Astrocyte of the spinal cord (primary cell): ENCODE measurements at places on chromosomes 16 and 17.

DNA sequence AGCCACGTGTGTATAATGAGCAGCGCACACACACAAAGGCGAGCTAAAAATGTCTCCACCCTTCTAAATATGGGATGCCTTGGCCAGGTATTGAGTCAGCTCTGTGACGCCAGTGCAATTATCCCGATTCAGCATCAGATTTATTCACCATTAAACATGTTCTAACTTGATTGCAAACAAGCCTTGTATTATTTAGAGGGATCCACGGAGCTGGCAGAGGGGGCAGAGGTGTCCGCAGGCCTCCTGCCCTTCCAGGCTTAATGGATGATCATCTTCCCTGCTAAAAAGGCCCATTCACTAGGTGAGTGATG is 591.7 kb downstream of the MAF start:
- DNase-seq, result no peak

GRCh38 chr16:54031107-54031760 is 255.4 kb downstream of the IRX3 start:
- DNase-seq, result no peak

GRCh38 chr16:23182679-23183542 is at the start of gene SCNN1G:
TSS of gene SCNN1G (plus strand) at chr16:23182745. CDS start at chr16:23186272, 3,527 bp downstream.
- DNase-seq, result no peak

DNA sequence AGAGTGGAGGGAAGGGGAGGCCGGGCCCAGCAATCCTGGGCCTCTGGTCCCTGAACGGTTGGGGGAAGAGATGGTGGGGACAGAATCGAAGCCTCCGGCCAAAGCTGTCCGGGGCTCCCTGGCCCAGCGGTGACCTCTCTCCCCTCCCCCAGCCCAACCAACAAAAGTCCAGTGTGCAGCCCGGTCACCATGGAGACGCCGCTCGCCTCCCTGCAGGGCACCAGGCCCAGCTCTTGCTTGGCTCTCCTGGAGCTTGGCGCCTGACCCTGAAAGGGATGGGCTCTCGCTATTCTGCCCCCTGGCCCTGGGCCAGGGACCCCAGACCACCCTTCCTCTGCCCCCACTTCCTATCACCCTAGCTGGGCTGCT is 1.3 kb downstream of the METRN start:
- DNase-seq, result peak; percentile 77

DNA sequence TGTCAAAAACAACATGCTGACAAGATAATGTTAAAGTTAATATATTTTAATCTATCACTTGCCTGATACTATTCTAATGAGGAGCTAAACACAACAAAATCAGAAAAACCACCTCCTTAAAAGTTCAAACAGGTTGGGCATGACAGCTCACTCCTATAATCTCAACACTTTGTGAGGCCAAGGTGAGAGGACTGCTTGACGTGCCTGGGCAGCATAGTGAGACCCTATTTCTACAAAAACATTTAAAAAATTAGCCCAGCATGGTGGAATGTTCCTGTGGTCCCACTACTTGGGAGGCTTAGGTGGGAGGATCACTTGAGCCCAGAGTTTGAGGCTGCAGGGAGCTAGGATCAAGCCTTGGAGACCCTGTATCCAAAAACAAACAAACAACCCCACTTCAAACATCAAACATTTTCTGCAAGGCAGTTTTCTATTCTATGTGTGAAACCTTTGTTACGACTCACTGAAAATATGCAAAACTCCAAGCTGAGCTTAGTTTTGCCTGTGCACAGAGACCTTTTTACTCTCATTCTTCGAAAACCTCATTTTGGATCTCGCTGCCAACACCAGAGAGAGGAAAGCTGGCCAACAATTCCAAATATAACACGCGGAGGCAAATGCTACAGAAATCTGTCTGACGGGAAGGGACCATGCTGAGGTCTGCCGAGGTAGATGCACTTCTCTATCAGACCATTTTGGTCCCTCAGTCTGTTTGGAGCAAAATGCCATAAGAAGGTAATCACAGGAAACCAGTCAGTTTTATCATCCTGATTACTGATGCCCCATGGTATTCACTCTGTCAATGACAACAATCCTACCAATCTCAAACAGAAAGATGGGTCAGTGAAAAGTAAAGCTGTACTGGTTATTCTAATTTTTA is 6.2 kb downstream of the PHF12 start:
- peak; percentile 63 for DNase-seq

- DNase-seq, result no peak
These were observed 317.1 kb downstream of the PHKB start for GRCh38 chr16:47778106-47778801.

DNA sequence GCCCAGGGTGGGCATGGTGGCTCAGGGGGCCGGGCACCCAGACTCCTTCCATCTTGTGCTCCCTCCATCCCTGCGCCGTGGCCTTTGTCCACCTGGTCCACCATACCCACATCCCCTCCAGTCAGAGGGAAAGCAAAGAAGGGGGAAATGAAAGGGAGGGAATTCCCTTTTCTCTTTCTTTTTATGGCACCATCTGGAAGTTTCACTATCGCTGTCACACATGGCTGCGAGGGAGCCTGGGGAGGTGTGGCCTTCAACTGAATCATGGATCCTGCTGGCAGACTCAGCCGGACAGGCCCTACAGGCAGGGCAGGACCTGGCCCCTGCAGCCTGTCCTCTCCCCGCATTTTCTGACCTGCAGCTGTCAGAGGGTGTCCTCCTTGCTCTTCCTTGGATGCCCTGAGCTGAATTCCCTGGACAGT is 6.2 kb downstream of the SLC12A3 start:
- peak; percentile 13 for DNase-seq

GRCh38 chr17:35906926-35907637 is 23.5 kb downstream of the RDM1 start:
- DNase-seq, result no peak

DNA sequence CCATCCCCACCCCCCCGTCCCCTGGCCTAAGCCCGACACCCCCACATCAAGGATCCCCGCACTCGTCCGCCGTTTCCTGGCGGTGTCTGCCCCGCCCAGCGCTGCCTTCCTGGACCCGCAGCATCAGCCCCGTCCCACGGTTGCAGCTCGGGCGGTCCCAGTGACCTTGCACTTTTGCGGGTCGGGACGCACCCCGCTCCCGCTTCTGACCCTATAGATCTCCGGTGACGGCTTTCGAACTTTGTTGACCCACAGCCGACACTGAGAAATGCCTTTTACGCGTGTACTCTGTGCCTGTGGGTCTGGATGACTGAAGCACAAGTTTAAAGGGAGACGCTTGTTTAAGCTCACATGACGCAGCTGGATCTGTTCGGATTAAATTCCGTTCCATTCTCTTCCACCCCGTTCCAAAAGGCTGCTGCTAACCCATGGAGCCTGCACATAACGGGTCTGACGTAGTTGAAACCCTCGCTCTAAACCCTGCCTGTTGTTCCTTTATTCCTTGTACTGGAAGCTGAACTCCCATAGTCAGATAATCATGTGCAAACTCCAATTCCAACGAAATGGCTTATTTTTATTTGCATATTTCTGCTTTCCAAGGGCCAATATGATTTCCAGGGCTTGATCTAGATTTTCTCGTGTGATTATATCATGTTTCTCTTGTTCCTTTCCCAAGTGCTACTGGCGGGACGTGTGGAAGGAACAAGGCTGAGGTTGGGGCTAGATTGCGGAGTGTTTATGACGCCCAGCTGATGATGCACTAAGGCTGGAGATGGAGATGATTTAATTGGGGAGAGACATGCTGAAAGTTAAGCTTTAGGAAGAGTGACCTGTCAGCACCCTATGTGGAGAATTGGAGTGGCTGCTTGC is 834 bp downstream of the FLYWCH1 start:
- peak; percentile 67 for DNase-seq

GRCh38 chr17:31475378-31476162 is 84.1 kb downstream of the RAB11FIP4 start:
- DNase-seq, result no peak

DNA sequence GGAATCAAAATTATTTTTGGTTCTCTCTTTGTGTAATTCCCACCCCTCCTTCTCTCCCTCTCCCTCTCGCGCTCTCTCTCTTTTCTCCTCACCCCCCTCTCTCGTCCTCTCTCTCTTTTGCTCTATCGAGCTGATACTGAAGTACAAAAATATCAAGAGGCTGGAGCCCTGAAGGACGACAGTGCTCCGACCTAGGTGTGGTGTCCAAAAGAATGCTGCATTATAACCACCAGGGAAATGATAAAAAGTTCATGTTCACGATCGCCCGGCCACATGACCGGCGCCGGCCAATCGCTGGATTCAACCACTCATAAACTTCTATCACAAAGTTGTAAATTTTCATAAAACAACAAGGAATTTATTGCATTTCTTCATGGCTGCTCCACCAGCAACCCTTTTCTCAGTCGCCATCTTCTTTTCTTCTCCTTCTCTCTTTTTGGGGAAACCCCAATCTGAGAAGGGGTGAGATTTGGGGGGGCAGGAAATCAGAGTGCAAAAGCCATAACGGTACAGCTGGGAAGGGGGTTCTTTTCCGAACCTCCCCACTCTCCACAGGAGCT is at the start of gene HOXB6:
Gene HOXB6 (minus strand): TSS at position 217 of the 560 bp plus-strand sequence. CDS start 6,836 bp downstream, outside the sequence.
- peak; percentile 91 for DNase-seq

- no peak for DNase-seq
These were observed 33.1 kb downstream of the ABR start for GRCh38 chr17:1146561-1147265.

DNA sequence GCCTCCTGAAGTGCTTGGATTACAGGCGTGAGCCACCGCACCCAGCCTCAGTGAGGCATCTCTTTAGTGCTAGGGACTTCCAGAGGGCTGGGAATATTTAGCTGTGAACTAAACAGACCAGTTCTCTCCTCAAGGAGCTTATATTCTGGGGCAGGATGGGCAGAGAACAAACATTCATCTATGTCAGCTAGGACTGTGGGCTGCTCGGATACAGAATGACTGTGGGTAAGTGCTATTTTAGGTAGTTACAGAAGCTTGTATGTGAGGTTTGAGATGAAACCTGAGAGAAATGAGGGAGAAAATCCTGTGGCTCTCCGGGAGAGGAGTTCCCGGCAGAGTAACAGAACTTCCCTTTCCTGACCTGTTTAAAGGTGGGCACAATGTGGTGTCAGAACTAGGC is 6.2 kb upstream of the INPP5K start:
- DNase-seq, result no peak

- no peak for DNase-seq
These were observed 7.2 kb downstream of the ADORA2B start for GRCh38 chr17:15952048-15952532.

DNA sequence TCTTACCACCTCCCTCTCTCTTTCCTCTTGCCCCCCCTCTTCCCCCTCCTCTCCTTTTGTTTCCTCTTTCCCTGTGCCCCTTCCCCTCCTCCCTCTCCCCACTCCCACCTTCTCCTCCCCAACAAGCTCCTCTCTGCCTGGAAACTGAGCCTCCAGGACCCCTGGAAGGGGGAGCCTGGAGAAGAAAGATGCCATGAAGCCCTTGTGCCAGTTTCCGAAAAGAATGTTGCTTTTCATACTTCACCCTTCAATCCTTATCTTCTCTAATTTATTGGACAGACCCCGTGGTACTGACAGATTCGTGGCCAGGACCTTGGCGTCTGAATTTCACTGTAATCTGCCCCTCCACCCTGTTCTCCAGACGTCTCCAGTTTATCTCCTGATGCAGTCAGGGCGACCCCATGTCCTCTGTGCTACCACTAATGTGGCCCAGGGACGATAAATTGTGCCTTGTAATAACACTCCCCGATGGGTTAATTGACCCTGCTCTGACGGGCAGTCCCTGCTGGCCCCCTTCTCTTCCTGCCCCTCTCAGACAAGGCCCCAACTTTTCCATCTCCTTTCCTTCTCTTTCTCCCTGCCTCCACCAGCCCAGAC is 138.4 kb upstream of the GSE1 start:
- DNase-seq, result no peak

- DNase-seq, result no peak
These were observed 4.4 kb downstream of the CACNA1G start for GRCh38 chr17:50564916-50565315.

GRCh38 chr17:60473788-60474187 is 51.5 kb downstream of the CHCT1 start:
- peak; percentile 8 for DNase-seq

GRCh38 chr16:83205896-83206295 is 579.1 kb downstream of the CDH13 start:
- DNase-seq, result peak; percentile 1

DNA sequence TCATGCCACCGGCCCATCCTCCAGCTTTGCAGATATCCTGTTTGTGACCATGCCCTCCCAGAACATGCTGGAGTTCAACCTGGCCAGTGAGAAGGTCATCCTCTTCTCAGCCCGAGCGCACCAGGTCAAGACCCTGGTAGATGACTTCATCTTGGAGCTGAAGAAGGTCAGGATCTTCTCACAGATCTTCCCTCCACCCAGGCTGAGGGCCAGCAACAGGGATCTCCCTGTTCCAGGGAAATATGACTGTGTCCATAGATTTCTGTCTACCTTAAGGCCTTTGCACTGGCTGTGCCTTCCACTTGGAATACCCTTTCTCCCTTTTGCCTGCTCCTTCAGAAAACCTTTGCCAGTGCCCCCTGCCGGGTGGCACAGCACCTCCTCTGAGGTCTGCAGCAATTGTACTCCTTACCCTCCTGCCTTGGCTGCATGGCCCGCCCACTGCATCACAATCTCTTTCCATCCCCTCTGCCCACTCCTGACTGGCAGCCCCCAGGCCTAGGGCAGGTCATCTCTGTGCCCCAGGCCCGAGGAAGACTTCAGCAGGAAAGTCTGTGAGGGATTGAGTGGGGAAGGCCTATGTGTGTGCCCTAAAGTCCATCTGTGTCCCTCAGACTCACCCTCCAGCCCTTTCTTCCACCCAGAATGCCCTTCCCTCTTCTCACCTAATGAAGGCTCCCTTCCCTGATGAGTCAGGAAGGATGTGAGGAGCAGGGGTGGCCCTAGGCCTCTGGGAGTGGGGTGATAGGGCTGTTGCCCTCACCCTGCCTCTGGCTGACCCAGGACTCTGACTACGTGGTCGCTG is 27.3 kb upstream of the ALKBH5 start:
- DNase-seq, result no peak

- no peak for DNase-seq
These were observed 18.5 kb upstream of the NTN1 start for GRCh38 chr17:9002606-9003354.

GRCh38 chr16:11742093-11742535 is 543 bp downstream of the TXNDC11 start:
- peak; percentile 8 for DNase-seq

GRCh38 chr17:63277629-63278028 is 168.5 kb downstream of the CYB561 start:
- DNase-seq, result no peak

DNA sequence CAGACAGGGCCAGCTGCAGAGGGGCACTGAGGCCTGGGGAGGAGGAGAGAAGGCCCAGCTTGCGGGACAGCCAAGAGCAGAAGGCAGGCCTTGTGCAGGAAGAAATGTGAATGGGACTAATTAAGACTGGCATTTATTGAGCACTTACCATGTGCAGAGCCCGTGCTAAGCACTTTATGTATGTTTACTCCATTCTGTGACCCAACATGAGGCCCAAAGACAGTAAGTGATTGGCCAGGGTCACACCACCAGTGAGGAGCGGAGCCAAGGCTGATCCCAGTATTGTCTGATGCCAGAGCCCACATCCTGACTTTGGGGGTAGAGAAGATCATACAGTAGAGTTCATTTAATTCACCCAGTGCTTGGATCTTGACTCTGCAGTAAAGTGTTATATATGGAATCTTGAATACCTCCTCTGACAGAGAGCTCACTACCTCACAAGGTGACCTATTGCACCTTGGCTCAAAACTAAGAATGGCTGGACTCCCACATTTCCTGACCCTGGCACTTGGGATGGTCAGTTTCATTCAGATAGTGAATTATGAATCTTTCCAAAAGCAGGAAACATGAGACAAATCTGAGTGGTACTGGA is 13.6 kb downstream of the KATNB1 start:
- no peak for DNase-seq

GRCh38 chr17:78146881-78147280 is 696 bp downstream of the C17orf99 start:
- DNase-seq, result no peak

- no peak for DNase-seq
These were observed 11.0 kb downstream of the DNASE1 start for GRCh38 chr16:3665508-3665907.

GRCh38 chr17:77210331-77210730 is 69.6 kb downstream of the SEC14L1 start:
- DNase-seq, result no peak
